ENCODE measurements at places on chromosomes 7 and 10. TPM values are rescaled to one million over a fixed set of nuclear protein-coding genes. Genes with fewer than 3 reads are reported as not detected.

SEM1 gene
- 41.1 TPM for total RNA-seq

PDE6C gene
- total RNA-seq = not detected

BLNK gene
- not detected for total RNA-seq

HTR5A gene
- not detected for total RNA-seq

ZNF853 gene
- total RNA-seq = 3.4 TPM
